T-helper 22 cell (primary cell): ENCODE measurements at places on chromosomes 3 and 15.

DNA sequence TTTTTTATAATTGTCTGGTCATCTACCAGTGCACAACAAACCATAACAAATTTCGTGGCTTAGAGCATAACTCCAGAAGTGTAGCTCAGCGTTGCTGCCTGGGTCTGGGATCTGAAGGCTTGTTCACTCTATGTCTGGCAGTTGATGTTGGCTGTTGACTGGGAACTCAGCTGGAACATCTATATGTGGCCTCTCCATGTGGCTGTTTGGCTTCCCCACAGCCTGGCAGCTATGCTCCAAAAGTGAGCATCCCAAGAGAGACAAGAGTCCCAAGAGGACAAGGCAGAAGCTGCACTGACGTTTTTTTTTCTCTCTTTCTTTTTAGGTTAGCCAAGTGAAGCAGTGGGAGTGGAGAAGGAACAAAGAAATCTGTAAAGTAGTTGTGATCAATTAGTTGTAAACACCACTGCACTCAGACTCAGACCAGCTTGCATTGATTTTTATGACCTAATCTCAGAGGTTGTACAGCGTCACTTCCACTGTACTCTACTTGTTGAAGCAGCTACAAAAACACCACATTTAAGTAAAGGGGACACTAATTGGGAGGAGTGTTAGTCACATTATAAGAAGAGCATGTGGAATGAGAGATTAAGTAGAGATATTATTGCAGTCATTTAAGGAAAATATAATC is 2.5 kb upstream of the GPR176 start:
- DNase-seq, result no peak

GRCh38 chr3:37346227-37347005 is 172.0 kb upstream of the LRRFIP2 start:
- DNase-seq, result no peak

DNA sequence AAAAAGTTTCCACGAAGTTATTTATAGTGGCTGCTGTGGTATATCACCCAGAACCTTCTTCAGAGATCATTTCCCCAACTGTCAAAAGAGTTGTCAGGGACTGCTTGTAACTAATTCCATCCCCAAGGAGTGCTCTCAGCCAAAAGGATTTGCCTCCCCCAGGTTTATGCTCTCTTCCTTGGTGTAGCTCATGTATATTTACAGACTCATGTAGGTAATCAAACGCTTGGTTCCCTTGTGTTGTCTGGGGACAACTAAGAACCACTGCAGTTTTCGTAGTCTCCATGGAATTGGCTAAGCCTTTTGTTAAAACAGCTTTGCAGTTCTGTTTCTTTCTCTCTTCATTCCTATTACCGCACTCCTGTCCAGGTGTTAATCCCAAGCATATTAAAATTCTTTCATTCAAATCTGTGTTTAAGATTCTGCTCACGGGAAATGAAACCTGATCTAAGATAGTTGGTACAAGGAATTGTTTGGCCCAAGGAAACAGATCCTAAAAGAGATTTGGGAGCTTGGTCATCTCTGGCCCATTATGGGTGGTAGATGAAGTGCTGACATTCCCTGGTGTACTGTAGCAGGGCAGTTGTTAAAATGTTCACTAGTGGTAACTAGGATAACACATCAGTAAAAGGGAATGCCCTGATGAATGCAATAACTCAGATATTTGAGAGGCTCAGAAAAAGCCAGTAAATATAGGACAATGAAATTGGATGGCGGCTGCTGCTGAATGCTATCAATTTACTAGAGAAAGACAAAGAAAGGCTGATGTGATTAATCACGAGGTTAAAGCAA is 361.3 kb upstream of the GBE1 start:
- DNase-seq, result no peak

- no peak for DNase-seq
Measured at GRCh38 chr3:43953380-43953779, 262.6 kb downstream of the ABHD5 start.

DNA sequence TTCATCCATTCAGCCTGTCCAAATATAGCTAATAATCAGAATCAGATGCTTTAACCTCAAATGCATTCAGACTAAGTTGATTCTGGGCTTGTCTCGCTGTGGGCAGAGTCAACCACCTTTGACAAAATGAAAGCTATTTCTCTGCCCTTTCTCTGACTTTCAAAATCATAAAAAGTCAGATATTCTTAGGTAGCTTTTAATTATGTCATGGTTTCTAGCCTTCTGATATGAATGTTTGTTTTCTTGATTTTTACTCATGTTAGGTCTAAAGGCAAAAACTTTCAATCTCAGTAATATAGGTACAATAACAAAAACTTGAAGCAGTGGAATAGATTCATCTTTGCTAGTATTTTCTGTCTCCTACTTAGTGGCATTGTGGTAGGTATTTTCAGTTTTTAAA is 25.3 kb upstream of the C15orf61 start:
- DNase-seq, result no peak

- no peak for DNase-seq
Measured at GRCh38 chr15:55366981-55367380, 41.2 kb downstream of the CCPG1 start.

- DNase-seq, result no peak
Measured at GRCh38 chr3:140822401-140823047, 119.1 kb upstream of the SLC25A36 start.

GRCh38 chr15:33442449-33442848 is 131.7 kb downstream of the RYR3 start:
- DNase-seq, result no peak

DNA sequence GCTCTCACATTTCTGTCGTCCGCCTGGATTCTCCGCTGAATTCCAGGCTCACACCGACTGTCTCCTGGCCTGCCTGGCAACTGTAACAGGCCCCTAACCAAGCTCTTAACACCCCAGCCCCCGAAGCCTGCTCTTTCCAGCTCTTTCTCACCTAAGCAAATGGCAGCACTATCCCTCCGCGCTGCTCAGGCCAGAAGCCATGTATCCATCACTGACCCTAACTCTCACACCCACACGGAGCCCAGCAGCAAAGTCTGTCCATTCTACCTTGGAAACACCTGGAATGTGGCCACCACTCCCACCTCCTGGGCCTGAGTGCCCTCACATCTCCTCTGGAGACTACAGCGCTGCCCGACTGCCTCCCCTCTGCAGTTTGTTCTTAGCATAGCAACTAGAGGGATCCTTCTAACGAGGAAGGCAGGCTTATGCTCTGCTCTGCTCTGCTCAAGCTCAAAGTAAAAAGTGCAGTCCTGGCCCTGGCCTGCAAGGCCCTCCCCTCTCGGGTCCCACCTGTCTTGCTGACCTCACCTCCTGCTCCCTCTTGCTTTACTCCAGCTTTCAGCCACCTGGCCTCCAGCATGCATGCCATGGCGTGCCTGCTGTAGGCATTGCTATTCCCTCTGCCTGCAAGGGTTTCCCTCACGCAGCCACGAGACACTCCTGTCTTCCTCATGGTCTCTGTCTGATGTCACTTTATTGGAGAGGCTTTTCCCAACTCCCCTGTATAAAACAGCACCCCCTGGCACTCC is 27.2 kb downstream of the FEM1B start:
- DNase-seq, result no peak

DNA sequence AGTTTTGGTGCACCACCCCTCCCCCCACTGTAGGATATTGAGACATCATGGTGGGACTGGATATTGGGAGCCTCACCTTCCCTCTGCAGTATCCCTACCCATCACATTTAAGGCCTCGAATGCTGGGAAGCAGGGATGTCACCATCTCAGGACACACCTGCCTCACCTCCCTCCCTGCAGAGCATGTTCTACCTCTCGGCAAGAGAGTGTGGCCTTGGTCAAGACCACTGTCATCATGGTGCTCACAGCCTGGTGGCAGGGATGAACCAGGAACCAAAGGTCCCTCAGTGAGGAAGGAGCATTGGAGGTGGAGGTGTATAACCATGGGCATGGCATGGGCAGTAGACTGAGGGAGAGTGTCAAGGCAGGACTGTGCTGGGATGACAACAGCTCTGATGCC is 104.8 kb downstream of the CORO2B start:
- no peak for DNase-seq

DNA sequence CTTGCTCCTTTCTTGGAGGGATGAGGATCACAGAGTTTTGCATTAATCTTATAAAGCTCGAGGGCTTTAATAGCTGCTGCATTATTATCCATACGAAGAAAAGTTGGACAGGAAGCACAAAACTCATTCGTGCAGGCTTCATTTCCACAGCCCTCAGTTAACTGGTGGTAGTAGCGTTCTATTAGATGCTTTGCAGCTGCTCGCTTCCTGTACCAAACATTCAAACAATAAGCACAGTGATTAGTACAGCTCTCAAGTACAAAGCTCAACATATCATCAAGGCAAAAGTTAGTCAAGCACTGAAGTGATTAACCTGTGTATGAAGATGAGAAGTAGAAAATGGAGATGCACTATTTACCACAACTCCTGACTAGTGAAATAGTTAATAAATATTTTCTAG is 63.3 kb downstream of the UBE3A start:
- no peak for DNase-seq

GRCh38 chr3:64295594-64295993 is 70.3 kb upstream of the PRICKLE2 start:
- no peak for DNase-seq

- DNase-seq, result no peak
Measured at GRCh38 chr15:66833371-66833770, 131.3 kb downstream of the SMAD6 start.

- no peak for DNase-seq
Measured at GRCh38 chr3:57949344-57949743, 58.9 kb upstream of the FLNB start.

DNA sequence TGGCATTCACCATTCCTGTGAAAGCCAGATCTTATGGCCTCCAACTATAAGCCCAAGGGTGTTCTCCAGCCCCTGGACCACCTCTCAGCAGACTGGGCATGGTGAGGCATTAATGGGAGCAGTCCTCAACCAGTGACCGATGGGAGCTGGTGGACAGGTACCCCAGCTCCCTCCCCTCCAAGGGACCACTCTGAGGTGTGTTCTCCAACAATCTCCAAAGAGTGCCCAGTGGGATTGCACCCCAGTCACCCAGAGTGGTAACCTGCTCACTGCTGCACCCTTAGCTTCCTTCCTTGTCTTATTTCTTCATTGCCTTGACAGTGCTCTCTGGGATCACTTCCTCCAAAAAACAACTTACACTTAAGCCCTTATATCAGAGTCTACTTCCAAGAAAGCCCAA is 8.2 kb upstream of the ITGA11 start:
- no peak for DNase-seq

DNA sequence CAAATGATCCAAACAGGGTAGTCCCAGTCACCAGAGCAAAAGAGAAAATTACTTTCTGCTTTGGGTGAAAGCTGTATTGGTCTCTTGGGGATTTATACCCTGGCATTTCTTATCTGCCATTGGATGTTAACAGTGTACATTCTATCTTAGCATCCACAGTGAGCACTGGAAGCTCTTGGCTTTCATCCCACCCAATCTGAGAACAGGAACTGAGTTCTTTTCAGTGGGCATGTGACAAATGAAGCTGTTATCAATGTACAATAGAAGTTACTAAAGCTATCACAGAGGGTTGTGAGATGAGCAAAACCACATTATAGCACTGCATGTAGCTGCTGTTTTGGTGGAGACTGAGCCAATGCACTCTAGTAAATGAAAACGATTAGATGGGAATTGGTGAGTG is 300.7 kb downstream of the TUSC7 start:
- DNase-seq, result no peak
